Stimulated activated CD4-positive, alpha-beta T cell treated with anti-CD3 and anti-CD28 coated beads, Interleukin-15, amount 100 ng/mL, for 1 hour (primary cell): ENCODE measurements at places on chromosomes 7 and 10.

- no peak for DNase-seq
Observed at GRCh38 chr10:121927318-121927840, 452 bp downstream of the ATE1 start.

DNA sequence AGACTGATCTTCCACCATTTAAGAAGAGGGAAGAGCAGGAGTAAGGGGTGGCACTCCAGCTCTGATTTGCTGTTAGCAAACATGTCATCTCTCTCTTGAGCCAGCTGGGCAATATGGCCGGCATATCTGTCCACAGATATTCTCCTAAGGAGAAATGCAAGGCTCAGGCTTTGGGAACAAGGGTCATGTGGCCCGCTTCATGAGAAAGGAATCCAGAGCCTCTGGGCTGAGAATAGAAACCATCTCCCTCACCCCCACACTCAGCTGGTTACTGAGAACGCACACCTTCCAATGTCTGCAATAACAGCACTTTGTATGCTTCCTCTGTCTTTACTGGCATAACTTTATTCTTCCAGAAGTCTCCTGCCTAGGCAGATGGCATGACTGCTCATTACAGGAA is 171.2 kb downstream of the ELMO1 start:
- no peak for DNase-seq

DNA sequence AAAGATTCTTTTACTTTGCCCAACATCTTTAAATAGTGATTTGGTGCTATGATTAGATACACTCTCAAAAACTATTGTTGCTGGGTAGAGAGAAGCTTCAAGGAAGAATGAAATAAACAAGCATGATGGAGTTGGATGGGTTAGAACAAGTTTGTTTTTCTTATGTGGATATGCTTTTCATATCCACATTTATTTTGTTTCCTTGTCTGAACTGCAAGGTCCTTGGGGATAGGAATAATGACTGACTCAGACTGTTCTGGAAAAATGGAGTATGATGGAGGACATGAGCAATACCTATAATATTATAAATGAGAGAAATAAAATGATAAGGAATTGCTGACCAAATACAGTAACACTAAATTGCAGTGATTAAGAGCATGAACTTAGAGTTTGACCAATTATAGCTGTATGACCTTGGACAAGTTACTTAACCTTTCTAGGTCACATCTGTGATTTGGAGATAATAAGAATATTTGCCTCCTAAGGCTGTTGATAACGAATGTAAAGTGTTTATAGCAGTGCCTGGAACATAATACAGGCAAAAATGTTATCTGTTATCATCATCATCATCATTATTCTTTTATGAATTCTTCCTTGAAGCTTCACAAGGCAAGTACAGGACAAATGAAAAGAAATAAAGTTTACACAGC is 847.5 kb downstream of the LRMDA start:
- no peak for DNase-seq

DNA sequence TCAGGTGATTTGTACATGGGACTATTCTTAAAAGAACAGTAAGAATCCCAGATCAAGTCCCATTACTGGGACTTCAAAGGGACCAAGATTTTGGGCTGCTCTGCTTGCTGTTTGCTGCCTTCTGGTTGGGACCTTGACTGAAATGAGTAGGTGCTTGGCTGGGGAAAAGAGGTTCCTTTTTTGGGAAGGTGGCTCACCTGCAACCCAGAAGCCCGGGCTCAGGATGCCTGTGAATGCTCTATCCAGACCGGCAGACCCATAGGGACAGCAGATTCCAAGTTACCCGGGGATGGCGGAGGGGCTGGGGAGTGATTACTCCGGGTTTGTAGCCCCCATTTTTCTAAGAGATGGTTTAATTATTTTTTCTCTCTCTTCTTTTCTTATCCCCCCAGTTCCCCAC is 104.0 kb downstream of the CPXM2 start:
- DNase-seq: no peak

DNA sequence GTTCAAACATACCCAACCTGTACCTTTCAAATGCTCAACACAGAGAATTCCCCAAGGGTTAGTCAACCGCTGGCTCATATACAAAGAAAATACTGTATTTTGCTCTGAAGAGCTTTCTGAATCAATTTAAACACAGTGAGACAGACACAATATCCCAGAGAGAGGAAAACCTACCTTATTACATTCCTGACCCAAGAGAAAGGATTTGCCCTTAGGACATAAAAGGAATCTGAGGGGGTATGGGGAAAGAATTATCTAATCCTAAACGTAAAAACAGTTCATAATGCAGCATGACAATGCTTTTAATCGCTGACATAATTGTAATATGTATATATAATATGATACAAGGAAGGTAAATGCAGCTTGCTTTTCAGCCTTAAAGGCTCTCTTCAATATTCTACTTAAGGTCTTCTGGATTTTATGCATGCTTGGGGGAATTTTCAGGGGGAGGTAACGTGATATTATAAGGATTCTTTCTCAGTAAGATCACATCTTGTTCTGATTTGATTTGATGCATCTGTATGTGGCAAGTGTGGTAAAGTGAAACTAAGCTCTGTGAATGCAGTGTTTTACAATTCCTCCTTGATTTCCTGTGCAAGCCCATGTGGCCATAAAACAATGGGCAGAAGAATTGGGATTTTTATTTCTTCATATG is 240.5 kb downstream of the GLI3 start:
- DNase-seq: no peak

GRCh38 chr10:4755286-4755989 is 70.6 kb upstream of the AKR1E2 start:
- DNase-seq: no peak

GRCh38 chr10:95517536-95518454 is 43.4 kb downstream of the SORBS1 start:
- no peak for DNase-seq

DNA sequence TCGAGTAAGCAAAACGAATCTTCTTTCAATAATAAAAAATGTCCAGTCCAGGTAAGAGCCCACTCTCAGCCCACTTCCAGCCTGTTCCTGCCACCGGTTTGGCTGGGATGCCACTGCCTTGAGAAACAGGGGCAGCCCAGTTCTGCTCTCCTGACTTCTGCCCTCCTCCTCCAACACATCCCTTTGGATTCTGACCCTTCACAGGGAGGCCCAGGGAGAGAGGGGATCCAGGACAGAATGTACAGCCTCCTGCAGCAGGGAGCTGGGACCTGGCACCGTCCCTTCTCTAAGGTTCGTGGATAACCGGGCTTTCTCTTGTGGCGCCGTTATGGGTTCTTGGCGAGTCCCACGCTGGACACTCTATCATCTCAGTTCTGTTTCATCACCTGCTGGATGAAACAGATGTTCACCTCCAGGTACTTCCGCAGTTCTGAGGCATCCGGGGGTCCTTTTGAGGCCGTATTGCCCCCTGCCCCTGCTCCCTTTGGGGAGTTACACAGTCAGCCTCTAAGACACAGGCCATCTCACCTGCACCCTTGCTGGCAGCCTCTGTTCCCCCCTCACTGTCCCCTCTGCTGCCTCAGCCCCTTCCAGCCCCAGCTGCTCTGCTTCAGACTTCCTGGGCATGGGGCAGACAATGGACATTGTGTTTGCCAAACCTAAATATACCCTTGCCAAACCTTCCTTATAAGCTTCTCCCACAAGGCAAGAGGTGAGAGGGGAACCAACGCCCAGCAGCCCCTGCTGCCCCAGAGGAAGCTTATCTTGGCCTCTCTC is 203.8 kb upstream of the ZMIZ1 start:
- DNase-seq: no peak

DNA sequence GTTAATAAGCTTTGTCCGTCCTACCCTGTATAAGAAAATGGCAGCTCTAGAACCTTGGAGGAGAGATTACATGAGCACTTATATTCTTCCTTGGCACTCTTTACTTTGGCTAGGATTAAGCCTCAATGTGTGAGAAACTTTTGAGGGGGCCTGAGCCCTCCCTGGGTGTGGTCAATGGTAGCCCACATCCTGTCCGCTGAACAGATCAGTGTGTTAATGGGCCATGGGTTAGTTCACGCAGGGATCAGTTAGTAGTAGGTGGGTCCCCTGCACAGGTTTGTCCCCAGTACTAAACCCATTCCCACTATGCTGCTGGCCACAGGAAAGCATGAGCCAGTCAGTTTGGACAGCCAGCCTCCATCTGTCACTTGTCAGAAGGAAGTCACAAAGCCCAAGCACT is 20.2 kb upstream of the IKZF1 start:
- no peak for DNase-seq

GRCh38 chr7:130397051-130397757 is 16.9 kb downstream of the CPA1 start:
- DNase-seq: no peak

GRCh38 chr10:52359441-52359840 is 45.4 kb downstream of the DKK1 start:
- DNase-seq: no peak

- DNase-seq: no peak
Observed at GRCh38 chr10:52146766-52147165, 167.3 kb upstream of the DKK1 start.

DNA sequence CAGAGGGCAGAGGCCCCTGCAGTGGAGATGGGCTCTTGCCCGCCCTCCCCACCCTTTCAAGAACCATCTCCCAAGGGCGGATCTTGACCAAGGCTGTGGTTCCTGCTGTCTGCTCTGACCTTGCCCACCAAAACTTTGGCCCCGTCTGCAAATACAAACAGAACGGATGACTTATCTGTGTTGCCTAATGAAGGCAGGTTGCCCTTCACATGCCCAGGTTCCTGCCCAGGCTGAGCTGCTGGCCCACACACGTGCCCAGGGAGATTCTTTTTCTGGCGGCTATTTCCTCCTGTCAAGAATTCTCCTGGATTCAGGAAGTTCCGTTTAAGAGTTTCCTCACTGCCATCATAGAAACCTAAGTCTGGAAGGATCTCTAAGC is 78.3 kb downstream of the PROSER2 start:
- no peak for DNase-seq

DNA sequence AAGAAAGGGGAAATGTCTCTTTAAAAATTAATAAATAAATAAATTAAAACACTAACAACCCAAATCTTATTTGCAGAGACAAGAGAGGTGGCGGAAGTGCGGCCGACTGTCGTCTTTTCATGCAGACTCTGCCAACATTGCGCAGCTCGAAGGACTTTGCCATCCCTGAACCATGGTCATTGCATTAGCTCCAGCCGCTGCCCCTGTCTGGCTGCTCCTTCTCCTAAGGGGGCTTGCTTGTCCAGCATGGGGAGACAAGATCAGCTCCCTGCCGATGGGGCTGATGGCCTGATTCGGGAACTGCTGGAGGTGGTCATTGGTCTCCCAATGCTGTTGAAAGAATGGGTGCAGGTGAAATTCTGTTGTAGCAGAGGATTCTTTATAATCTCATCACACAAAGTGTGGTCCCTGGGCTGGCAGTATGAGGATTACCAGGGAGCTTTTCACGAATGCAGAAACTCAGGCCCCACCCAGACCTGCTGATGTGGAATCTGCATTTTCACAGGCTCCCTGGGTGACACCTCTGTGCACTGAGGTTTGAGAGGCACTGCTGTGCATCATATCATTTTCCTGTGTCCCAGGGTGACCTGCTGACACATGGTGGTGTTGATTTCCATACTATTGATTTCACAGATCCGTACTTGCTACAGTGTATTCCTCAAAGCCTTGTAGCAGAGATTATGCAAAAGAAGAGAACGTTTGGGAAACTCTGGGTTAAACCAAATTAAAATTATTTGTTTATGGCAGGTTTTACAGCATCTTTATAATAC is 172.4 kb upstream of the ZMIZ1 start:
- DNase-seq: no peak

- DNase-seq: no peak
Observed at GRCh38 chr10:6586501-6586900, 6.4 kb upstream of the PRKCQ start.
